ENCODE measurements at places on chromosomes 7 and 10.
A peak's percentile ranks its signal among the peaks of the same experiment; 100 is the strongest.

- DNase-seq, result no peak
- H3K36me3 ChIP-seq, result peaks cover 98% of the 10 kb centered on the region
- no peaks in the 10 kb centered on the region for H3K4me1 ChIP-seq
- no peak overlapping the region for H3K4me3 ChIP-seq
Observed at GRCh38 chr10:73765066-73765465, 16.8 kb upstream of the CHCHD1 start.

GRCh38 chr10:116664631-116665030, 43.9 kb downstream of the PNLIPRP2 start:
- H3K36me3 ChIP-seq, result no peaks in the 10 kb centered on the region
- H3K27ac ChIP-seq, result no peak overlapping the region
- peaks cover 6% of the 10 kb centered on the region for H3K4me1 ChIP-seq
- H3K27me3 ChIP-seq, result no peaks in the 10 kb centered on the region

DNA sequence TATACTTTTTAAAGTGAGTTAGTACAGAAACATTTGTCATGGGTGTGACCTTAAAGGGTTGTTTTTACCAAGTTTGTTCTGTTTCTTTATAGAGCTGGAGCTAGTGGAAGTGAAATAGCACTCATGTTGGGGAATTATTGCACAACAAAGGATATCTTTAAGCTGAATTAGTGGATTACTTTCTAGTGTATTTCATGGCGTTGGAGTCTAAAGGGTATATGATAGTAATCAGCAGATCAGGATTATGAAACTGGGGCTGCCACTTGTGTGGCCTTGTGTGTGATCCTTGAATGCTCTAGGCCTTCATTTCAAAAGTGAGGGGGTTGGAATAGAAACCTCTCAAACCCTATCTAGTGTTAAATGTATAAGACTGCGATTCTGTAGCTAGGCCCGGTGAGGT, 123.6 kb downstream of the LYZL1 start:
- H3K4me3 ChIP-seq, result no peak overlapping the region
- peaks cover 30% of the 10 kb centered on the region for H3K4me1 ChIP-seq
- no peaks in the 10 kb centered on the region for H3K27me3 ChIP-seq
- H3K27ac ChIP-seq, result peak overlapping the region; percentile 28

- H3K4me3 ChIP-seq, result no peak overlapping the region
- no peaks in the 10 kb centered on the region for H3K36me3 ChIP-seq
- no peak for DNase-seq
- H3K4me1 ChIP-seq, result no peaks in the 10 kb centered on the region
- no peaks in the 10 kb centered on the region for H3K27me3 ChIP-seq
Observed at GRCh38 chr7:116153050-116153449, 57.3 kb upstream of the TES start.

DNA sequence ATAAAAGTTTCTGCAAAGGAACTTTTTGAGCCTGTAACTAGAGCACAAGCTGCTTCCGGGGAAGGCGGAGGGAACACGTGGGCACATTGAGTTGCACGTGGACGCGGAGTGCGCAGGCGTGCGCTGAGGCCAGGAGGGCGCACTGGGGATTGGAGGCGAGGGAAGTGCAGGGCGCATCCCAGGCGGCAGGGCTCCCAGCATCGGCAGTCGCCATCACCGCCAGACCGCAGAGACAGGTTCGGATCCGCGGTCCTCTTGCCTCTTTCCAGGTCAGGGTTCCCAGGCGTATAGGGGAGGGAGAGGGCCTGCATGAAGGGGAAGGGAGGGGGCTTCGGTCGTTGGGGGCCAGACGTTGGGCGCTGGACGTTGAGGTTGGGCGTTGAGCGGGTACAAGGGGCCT, at the start of gene TDRD1:
Gene TDRD1 (plus strand): TSS at position 206 of the 400 bp plus-strand sequence. CDS start 8,479 bp downstream, outside the sequence.
- no peak within 1 kb of the TSS for H3K27ac ChIP-seq
- H3K27me3 ChIP-seq, result no peaks in the 10 kb centered on the region
- no peaks in the 10 kb centered on the region for H3K4me1 ChIP-seq
- H3K4me3 ChIP-seq, result no peak within 1 kb of the TSS
- DNase-seq, result no peak

- no peak for DNase-seq
- no peak overlapping the region for H3K27ac ChIP-seq
- H3K4me1 ChIP-seq, result no peaks in the 10 kb centered on the region
- H3K27me3 ChIP-seq, result no peaks in the 10 kb centered on the region
- H3K36me3 ChIP-seq, result no peaks in the 10 kb centered on the region
- no peak overlapping the region for H3K4me3 ChIP-seq
Observed at GRCh38 chr7:108613147-108613948, 43.7 kb downstream of the DNAJB9 start.

DNA sequence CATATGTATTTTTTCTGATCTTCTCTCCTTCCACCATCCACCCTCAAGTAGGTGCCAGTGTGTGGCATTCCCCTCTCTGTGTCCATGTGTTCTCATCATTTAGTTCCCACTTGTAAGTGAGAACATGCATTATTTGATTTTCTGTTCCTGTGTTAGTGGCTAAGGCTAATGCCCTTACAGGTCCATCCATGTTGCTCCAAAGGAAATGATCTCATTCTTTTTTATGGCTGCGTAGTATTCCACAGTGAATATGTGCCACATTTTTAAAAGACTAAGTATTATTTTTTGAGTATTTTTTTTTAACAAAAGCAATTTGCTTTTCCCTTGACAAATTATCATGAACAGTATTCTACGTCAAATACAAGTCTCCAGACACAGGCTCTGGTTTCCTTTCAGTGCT, 86.4 kb upstream of the ZNF746 start:
- H3K36me3 ChIP-seq, result peaks cover 41% of the 10 kb centered on the region
- H3K4me1 ChIP-seq, result no peaks in the 10 kb centered on the region

- H3K36me3 ChIP-seq, result no peaks in the 10 kb centered on the region
- H3K4me1 ChIP-seq, result no peaks in the 10 kb centered on the region
- DNase-seq, result no peak
Observed at GRCh38 chr10:98331885-98332284, 63.9 kb upstream of the LOXL4 start.

DNA sequence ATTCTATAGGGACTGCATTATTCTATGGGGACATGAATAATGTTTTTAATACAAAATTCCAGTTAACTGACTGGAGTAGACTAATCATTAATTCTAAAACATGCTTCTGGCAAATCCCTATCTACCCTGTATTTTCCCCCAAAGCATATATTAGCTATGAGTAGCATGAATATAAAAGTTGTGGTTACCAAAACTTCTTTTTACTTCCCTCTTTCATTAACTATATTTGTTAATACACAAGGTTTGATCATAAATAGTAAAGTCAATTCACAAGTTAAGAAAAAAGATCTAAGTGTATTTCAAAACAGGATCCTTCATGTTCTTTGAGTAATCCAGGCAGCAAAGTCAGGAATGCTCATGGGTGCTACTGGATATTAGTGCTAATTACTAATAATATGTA, 2.9 kb upstream of the RALA start:
- H3K4me1 ChIP-seq, result peaks cover 9% of the 10 kb centered on the region
- H3K27me3 ChIP-seq, result no peaks in the 10 kb centered on the region
- H3K36me3 ChIP-seq, result no peaks in the 10 kb centered on the region
- no peak overlapping the region for H3K27ac ChIP-seq
- no peak for DNase-seq
- H3K4me3 ChIP-seq, result no peak overlapping the region

DNA sequence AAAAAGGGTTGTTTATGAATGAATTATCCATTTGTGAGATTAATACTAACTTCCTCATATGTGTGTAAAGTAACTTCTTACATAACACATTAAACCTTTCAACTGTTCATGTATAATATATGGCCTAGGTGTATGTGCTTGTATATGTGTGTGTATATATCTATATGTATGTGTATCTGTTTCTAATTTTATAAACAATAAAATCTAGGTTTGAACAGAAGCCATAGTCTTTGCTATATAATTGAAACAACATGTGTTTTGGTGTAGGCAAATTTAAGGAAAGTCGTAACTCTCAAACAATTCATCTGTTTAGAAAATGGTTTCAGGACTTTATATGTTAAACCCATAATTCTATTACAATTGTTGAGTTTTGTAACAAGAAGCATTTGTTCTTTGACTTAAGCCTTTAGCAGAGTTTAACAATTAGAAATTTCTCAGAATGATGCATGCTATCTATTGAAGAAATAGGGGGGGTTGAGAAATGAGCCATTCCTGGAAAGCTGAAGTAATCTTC, 103.3 kb downstream of the BBS9 start:
- H3K27ac ChIP-seq, result no peak overlapping the region
- H3K4me1 ChIP-seq, result no peaks in the 10 kb centered on the region
- H3K4me3 ChIP-seq, result no peak overlapping the region
- DNase-seq, result no peak
- no peaks in the 10 kb centered on the region for H3K27me3 ChIP-seq

- H3K4me1 ChIP-seq, result no peaks in the 10 kb centered on the region
- no peaks in the 10 kb centered on the region for H3K36me3 ChIP-seq
Observed at GRCh38 chr10:2392145-2392812, 655.0 kb upstream of the ADARB2 start.

DNA sequence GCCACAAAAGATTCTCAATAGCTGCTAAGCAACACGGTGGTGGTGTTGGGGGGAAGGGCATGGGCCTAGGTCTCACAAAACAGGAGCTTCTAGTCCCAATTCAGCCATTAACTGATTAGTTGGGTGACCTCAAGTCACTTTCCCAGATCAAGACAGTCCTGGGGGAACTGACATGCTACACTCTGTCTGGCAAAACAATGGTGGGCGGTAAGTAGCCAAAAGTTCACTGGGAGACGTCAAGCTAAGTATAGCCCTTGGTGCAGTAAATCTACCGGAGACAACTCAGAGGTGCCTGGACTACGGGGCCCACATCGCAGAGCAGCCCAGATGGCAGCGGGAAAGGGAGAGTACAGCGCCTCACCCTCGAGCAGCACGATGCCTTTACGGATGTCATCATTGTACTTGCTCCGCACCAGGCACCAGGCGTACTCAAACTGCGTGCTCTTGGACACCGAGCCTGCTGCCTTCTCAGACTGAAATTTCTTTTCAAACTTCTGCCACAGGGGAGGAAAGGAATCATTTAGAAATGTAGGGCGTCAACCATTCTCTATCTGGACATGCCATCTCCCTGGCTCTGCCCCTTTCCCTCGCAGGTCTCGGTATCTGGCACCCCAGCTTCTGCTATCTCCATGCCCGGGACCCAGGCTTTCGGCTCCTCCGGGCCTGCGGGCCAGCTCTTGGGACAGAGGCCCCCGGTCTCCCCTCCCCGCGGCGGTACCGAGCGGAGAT, 1.1 kb downstream of the FIS1 start:
- DNase-seq, result no peak
- no peaks in the 10 kb centered on the region for H3K27me3 ChIP-seq
- peak overlapping the region; percentile 94 for H3K4me3 ChIP-seq
- H3K27ac ChIP-seq, result peak overlapping the region; percentile 95
- H3K4me1 ChIP-seq, result peaks cover 14% of the 10 kb centered on the region

DNA sequence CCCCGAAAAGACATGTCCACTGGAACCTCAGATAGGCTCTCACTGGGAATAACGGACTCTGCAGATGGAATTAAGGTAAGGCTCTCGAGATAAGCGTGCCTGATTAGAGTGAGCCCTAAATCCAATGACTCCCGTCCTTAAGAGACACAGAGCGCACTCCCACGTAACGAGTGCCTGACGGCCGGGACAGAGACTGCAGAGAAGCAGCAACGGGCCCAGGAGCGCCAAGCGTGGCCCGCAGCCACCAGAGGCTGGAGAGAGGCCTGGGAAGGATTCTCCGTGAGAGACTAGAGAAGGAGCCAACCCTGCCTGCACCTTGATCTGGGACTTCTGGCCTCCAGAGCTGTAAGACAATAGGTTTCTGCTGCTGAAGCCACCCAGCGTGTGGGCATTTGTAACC, 20.0 kb upstream of the TNRC18 start:
- no peaks in the 10 kb centered on the region for H3K36me3 ChIP-seq
- H3K27ac ChIP-seq, result no peak overlapping the region
- H3K4me1 ChIP-seq, result no peaks in the 10 kb centered on the region
- no peak overlapping the region for H3K4me3 ChIP-seq
- no peaks in the 10 kb centered on the region for H3K27me3 ChIP-seq

DNA sequence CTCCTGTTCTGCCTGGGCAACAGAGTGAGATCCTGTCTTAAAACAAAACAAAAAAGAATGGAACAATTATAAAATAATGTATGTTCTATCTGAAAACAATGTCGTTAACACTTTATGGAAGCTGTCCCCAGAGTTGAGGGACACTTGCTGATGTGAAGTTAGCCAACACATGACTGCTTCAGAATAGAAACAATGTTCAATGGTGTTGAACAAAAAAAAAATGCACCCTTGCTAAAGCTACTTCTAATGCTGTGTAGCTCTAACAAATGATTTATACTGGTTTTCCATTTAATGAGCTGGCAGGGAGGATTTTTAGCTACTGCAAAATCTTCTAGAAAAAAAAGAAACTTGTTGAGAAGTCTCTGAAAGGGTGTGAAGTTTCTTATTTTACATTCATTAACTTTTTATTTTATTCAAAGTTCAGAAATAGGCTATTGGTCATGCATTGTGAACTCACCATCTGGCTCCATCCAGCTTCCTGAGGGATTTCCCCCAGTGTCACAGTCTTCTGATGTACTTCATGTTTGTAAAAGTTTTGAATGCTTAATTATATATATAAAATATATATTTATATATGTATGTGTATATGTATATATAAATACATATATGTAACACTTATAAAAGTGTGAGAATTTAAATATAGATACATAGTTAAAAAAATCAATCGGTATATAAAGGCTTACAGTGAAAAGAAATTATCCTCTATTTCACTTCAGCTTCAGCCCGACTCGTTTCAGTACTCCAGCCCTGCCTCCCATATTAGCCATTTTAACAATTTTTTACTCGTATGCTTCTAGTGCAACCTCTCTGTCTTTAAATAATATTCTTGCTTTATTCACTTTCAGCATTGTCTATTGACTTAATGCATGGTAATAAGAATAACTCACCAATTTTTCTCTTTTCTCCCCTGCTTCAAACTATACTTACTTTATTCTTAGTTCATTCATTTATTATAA, 35.0 kb downstream of the HDAC9 start:
- peaks cover 3% of the 10 kb centered on the region for H3K4me1 ChIP-seq
- H3K27me3 ChIP-seq, result no peaks in the 10 kb centered on the region
- H3K4me3 ChIP-seq, result no peak overlapping the region
- no peak for DNase-seq

- H3K27me3 ChIP-seq, result no peaks in the 10 kb centered on the region
- peaks cover 43% of the 10 kb centered on the region for H3K36me3 ChIP-seq
- DNase-seq, result no peak
- H3K4me3 ChIP-seq, result no peak overlapping the region
- peaks cover 28% of the 10 kb centered on the region for H3K4me1 ChIP-seq
- H3K27ac ChIP-seq, result no peak overlapping the region
Observed at GRCh38 chr7:76343294-76343930, 15.4 kb downstream of the YWHAG start.

GRCh38 chr7:96167424-96167823, 154.5 kb downstream of the SLC25A13 start:
- peaks cover 2% of the 10 kb centered on the region for H3K4me1 ChIP-seq
- peaks cover 24% of the 10 kb centered on the region for H3K36me3 ChIP-seq
- no peak overlapping the region for H3K4me3 ChIP-seq
- no peaks in the 10 kb centered on the region for H3K27me3 ChIP-seq
- H3K27ac ChIP-seq, result no peak overlapping the region

GRCh38 chr10:24307116-24307515, 98.2 kb downstream of the KIAA1217 start:
- H3K4me3 ChIP-seq, result no peak overlapping the region
- H3K27me3 ChIP-seq, result no peaks in the 10 kb centered on the region
- no peaks in the 10 kb centered on the region for H3K4me1 ChIP-seq
- no peak for DNase-seq

GRCh38 chr7:52154382-52154781, 837.8 kb upstream of the COBL start:
- H3K27ac ChIP-seq, result no peak overlapping the region
- H3K4me1 ChIP-seq, result no peaks in the 10 kb centered on the region
- no peak for DNase-seq
- H3K36me3 ChIP-seq, result no peaks in the 10 kb centered on the region
- H3K27me3 ChIP-seq, result no peaks in the 10 kb centered on the region

All from ascending aorta (tissue), 2 donors.